ENCODE measurements at places on chromosomes 7 and 10.

GRCh38 chr7:108290459-108291151 is 160.4 kb upstream of the LAMB4 start:
- DNase-seq: no peak

GRCh38 chr10:18226336-18226735 is 86.1 kb downstream of the CACNB2 start:
- DNase-seq: no peak

- DNase-seq: peak; percentile 77
These were observed 463.8 kb downstream of the KCNMA1 start for GRCh38 chr10:77173615-77174461.

DNA sequence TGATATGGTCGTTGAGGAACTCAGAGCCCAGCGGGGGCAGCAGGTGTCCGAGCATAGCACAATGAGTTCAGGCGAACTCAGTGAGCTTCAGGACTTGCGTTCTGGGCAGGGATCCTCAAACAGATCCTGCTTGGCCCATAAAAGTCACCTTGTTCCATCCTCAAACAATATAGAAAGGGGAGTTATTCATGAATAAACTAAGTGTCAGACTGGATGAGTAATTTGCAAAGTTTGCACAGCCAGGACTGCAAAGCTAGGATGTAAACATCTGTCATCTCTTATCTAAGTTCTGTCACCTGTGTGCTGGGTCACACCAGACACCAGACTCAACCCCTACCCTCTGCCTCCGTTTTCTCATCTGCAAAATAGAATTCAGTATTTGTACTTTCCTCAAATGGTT is 58.0 kb upstream of the PFKP start:
- DNase-seq: no peak

- DNase-seq: no peak
These were observed 188.0 kb downstream of the PPP1R9A start for GRCh38 chr7:95095259-95095965.

- DNase-seq: no peak
These were observed 14.8 kb downstream of the PDAP1 start for GRCh38 chr7:99393355-99394187.

DNA sequence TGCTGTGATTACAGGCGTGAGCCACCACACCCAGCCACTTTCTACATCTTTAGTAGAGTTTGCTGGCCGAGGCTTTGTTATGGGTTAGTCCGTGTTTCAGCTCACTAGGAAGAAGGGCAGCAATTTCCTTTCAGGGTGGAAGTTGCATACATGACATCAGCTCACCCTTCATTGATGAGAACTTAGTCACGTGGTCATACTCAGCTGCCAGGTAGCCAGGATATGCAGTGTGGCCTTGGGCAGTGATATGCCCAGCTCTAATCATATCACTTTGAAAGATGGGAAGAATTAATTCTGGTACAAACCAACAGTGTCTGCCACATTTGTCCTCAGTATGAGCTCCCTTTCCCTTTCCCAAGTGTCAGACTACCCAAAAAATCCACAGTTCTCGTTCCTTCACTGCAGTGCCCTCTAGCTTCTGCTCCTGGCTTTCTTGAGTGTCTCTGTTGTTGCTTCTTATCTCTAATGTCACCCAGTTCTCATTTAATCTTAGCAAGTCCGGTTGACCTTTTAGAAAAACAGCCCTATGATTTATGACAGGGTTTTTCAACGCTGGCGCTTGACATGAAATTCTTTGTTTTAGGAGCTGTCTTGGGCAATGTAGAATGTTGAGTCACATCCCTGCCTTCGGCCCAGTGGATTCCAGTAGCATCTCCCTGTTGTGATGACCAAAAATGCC is 108.7 kb upstream of the ITGB1 start:
- DNase-seq: peak; percentile 51

DNA sequence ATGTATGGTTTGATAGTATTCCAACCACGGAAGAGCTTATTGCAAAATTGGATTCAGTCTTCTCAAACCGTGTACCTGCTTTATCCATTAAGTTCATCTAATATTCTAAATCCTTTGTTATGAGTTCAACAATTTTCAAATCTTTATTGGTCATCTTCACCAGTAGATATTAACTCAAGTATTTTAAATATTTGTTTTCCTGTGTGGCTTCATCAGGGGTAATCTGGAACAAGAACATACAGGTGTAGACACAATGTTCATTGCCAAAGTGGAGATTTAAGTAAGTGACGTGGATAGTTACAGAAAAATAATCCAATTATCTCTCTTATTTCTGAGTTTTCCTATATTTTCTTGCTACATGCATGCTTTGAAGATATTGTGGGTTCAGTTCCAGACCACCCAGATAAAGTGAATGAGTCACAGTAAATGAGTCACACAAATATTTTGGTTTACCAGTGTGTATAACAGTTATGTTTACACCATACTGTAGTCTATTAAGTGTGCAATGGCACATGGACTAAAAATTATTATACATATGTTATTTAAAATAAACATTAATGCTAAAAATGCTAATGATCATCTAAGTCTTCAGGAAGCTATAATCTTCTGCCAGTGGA is 429.0 kb upstream of the POT1 start:
- no peak for DNase-seq

DNA sequence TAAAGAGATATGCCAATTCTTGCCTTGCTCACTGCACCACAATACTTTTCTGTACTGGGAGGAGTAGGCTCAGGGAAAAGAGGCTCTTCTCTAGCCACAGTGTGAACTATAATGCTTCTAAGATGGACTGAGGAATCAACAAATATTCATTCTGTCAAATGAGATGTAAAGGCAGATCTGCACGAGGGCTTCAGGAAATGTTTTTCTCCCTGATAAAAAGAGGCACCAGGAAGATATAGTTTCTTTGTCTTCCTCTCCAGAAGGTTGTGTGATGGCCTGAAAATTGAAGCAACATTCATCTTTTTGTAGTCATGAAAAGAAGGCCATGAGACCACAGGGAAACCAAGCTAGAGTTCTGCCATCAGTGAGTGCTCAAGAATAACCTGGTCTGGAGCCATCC is 79.1 kb upstream of the NME8 start:
- no peak for DNase-seq

GRCh38 chr10:87873656-87874055 is 10.2 kb downstream of the PTEN start:
- no peak for DNase-seq

DNA sequence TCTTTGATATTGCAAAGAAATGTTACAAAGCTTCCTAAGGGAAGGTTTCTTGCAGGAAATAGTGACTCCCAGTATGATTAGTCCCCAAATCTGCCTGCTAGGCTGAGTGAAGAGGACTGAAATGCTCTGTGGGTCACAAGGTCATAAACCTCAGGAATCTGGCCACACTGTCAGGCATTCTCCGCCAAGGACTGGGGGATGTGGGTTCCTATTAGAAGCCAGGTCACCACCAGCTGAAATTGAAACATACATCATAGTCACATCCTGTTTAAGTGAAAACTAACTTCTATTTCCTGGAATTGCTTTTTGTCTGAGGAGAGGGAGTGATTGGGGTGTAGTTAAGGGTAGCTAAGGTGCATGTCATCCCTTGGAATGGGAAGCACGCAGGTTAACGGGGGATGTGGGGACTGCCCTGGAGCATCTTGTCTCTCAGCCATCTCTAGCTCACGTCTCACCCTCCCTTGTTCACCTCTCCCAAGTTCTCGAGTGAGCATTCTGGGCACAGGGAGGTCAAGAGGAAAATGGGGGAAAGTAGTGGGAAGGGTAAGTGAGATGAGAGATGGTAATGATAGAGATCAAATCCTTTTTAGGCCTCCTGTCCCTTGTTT is 12.0 kb upstream of the GSAP start:
- DNase-seq: no peak

GRCh38 chr10:72952642-72953158 is 1.9 kb downstream of the PLA2G12B start:
- DNase-seq: no peak

GRCh38 chr7:130309986-130310385 is 17.0 kb downstream of the CPA4 start:
- no peak for DNase-seq

- DNase-seq: no peak
These were observed 135.9 kb downstream of the ZMYND11 start for GRCh38 chr10:271201-271600.

- no peak for DNase-seq
These were observed at the start of gene PLAU for GRCh38 chr10:73910764-73911552. Gene PLAU (plus strand): TSS chr10:73911132. CDS start chr10:73911556, 424 bp downstream.

DNA sequence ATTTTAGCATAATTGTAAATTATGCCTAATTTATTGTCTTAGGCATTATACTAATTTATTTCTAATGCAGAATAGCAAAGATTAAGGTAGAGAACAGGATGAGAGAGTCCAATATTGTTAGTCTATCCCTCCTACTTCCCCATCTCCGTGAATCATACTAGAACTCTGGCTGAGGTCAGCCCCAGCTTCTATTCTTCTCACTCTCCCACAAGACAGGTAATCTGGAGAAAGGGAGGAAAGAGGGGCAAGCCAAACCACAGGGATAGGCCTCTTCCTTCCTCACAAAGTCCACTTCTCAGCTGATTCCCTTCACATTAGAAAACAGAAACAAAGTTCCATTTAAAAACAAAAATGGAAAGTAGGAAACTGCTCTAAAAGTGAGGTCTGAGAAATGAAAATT is 117.5 kb upstream of the LAMB4 start:
- DNase-seq: no peak

GRCh38 chr7:25897261-25897782 is 254.7 kb upstream of the NFE2L3 start:
- no peak for DNase-seq

- peak; percentile 38 for DNase-seq
These were observed 945 bp downstream of the ADO start for GRCh38 chr10:62805231-62806099.

DNA sequence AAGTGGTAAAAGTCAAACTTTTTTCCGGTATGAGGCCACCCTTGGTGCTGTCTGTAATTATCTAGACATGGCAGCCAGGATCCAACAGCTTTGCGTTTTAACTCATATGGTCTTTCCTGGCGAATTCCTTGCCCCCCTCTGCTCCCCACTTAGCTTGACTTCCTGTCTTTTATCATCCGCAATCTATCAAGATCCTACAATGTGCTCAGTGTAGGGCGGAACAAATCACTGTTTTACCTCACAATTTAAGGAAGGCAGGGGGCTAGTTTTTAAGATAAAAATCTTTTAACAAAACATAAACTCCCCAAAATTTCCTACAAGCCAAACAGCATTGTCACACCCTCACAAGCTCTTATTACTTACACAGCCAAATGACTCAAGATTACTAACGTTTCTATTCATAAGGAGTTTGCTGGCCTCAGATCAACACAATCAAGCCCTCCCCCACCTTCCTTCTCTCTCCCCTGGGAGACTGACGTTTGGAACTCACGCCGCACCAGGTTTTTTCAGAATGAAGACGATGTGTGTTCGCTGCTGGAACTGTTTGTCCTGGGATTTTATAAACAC is 1.3 kb upstream of the CDK14 start:
- peak; percentile 93 for DNase-seq

- DNase-seq: no peak
These were observed 1.2 kb downstream of the RSBN1L start for GRCh38 chr7:77697535-77697831.

DNA sequence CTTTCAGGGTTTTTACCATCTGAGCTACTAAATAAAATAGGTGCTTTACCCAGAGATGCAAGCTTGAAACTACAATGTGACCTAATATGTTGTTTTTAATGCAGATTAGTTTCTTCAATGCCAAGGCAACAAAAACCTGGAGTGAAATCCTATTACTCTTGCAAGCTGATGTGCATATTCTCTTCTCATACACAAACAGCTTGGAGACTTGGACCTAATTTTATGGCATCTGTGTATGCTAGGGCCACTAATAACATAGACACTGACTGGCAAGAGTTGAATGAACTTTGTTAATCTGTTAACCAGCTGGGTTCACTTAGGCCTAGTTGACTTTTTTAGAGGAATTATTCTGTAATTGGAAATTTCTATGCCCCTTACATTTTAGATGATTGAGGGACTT is 23.4 kb upstream of the SMIM30 start:
- DNase-seq: no peak

GRCh38 chr10:42769173-42769572 is 13.4 kb upstream of the BMS1 start:
- DNase-seq: no peak

DNA sequence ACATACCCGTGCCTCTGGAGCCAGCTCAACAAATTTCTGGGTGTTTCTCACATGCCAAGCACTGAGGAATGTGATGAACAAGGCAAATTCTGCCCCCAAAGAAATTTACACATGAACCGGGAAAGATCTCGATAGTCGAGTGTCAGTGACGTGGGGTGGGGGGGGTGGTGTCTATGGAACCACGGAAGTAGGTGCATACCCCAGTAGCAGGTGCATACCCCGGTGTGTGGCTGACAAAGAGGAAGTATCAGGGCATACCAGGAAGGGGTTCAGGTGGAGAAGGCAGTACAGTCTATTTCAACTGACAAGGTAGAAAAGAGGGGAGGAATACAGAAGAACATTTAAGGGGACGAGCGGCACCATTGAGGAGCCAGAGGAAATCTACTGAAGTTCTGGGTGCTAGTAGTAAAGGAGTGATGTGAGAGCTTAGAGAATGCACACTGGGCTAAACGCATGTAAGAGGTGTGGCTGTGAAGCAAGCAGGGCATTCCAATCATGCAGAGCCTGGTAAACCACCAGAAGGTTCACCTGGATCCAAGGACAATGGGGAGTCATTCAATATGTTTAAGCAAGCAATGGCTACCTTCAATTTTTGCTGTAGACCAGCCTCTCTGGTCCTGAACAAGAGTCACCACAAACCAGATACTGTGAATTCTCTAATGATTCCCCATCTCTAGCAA is 6.2 kb downstream of the CCDC6 start:
- DNase-seq: no peak

GRCh38 chr7:105210721-105211205 is 178.0 kb downstream of the SRPK2 start:
- DNase-seq: no peak

- no peak for DNase-seq
These were observed 73.5 kb downstream of the MKI67 start for GRCh38 chr10:128052696-128053095.

DNA sequence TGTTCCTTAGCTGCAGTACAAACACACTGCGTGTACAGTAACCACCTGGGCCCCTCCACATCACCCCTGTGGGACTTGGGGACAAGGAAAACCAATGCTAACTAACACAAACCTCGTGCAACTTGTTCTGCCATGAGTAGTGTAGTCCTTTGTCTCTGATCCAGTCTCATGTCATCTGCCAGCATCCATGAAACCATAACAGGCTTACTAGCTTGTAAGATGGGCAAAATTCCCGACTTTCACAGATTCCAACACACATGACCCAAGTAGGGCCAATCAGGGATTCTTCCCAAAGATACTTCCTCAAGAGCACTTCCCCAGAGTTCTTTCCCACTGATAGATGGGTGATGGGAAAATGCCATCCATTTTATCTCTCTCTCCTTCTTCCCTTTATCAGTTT is 41.1 kb upstream of the GARS1 start:
- DNase-seq: no peak

DNA sequence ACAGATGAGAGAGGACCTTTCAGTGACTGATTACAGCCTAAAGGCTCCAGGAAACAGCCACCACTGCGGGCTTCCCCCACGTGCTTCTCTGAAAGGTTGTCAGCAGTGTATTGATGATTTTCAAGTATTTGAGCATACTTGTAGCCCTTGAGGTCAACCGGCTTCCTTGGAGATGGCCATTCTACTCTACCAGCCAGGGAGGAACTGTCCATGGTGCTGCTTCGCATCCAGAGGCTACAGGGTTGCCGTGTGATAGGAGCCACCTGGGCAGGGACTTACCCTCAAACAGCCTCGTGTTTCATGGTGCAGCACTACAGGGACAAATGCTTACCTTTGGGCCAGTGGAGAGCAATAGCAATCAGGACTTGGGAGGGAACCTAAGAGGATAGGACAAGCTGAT is 179.5 kb downstream of the DPP6 start:
- DNase-seq: no peak

Data from MCF 10A (cell line).